Psoas muscle (tissue), 8 donors: ENCODE measurements at places on chromosomes 6 and 20.

DNA sequence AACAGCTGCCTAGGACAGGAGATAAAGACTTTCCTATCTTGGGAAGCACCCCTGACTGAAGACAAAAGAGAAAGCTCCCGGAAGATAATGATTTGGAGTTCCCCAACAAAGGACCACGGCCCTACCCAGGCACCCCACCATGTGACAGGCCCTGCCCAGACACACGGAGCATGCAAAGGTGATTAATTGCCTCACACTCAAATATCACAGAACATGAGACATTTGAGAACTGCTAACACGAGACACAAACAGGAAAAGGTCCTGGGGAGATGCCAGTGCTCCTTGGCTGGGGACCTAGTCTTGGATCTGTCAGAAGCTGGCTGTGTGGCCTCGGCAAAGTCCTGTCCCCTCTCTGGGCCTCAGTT, 82.5 kb upstream of the PTPN1 start:
- DNase-seq: peak; percentile 76

DNA sequence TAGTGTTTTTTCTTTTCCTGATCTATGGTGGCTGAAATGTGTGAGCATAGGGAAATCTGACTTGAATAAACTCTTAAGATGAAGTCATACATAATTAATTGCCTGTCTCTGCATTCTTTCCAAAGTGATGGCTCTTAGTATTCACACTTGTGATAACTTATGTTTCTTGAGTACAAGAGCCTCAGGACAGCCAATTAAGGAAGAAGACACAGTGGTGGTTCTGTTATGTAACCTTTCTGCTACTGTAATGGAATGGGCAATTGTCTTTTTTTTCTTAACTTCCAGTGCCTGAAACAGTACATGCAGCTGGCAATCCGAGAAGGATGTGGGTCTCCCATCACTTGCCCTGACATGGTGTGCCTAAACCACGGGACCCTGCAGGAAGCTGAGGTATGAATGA, 40.1 kb downstream of the RNF144B start:
- no peak for DNase-seq

- DNase-seq: no peak
These were observed 197.6 kb downstream of the GMDS start for GRCh38 chr6:2047855-2048254.

GRCh38 chr6:149657441-149657840, 8.9 kb upstream of the KATNA1 start:
- DNase-seq: no peak

GRCh38 chr6:43949551-43949991, 177.7 kb downstream of the MRPL14 start:
- DNase-seq: no peak

- no peak for DNase-seq
These were observed 1.1 kb upstream of the TREML1 start for GRCh38 chr6:41155132-41155805.

- DNase-seq: no peak
These were observed 4.5 kb downstream of the TMEM63B start for GRCh38 chr6:44131892-44132291.

GRCh38 chr6:113819169-113819830, 37.8 kb upstream of the MARCKS start:
- no peak for DNase-seq

GRCh38 chr6:108168501-108169463, 3.0 kb downstream of the NR2E1 start:
- peak; percentile 42 for DNase-seq

GRCh38 chr6:105028898-105029297, 72.0 kb downstream of the LIN28B start:
- DNase-seq: no peak

DNA sequence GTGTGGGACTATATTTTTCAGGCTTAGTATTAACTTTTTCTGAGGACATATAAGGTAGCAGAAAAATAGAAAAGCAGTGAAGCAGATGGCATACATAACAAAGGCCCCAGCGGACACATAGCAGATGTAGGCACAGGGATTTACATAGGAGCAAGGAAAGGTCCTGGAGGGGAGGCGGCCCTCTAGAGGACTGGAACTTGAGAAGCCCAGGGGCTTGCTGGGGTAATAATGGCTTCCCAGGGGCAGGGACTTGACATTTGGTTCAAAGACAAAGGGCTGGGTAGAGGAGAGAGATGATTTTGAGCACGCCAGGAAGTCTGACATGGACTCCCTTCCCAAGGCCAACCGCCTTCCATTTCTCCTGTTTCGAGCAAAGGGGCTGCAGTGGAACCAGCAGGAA, 31.7 kb upstream of the OSTM1 start:
- no peak for DNase-seq

DNA sequence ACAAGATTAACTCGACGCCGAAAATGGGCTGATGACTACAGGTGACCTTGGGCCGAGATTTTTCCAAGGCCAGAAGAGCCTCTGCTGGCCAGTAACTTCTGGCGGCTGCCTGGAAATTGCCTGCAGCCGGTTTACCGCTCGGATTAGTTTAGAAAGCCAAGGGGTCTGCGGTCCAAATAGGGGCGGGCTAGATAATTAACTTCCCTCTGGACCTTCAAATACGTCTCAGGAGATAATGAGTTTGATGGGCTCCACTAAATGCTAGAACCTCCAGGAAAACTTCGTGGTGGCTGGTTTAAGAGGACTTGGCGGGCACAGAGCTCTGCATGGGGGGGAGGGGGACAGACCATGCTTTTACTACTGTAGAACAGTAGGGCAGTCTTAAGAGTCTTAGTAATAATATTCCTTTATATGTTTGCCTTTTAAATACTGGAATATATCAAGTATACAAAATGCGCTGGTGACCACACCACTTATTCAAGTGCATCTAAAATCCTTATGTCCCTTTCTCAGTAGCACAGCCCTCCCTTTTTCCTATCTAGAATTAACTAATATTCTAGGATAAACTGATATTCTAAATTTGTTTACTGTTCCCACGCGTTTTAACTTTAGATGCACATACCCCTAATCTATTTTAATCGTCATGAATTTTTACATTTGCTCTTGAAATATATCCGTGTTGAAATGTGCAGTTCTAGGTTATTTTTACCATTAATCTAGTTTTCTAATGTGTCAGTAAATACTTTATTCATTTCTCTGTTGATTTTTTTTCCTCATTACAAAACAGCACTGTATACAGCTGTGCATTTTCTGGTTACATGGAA, 107.5 kb upstream of the PRSS16 start:
- DNase-seq: no peak

DNA sequence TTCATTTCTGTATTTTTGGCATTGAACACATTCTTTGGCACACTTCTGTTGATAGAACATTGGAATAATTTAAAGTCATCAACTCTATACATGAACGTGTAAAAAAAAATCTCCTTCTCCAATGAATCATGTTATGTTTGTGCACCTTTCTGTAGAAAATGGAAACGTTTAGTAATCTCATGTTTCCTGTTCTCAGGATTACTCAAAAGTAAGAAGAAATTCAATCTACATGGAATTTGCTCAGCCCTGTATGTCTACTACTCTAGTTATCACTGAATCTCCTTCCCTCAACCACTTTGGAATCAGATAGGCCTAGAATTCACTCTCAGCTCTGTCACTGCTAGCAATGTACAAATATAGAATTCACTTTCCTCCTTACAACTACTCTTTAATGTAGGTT, 103.6 kb downstream of the COL21A1 start:
- no peak for DNase-seq

GRCh38 chr6:122931916-122932315, 64.1 kb upstream of the CLVS2 start:
- no peak for DNase-seq

GRCh38 chr6:116254297-116255056, 602 bp upstream of the TSPYL4 start:
- no peak for DNase-seq

DNA sequence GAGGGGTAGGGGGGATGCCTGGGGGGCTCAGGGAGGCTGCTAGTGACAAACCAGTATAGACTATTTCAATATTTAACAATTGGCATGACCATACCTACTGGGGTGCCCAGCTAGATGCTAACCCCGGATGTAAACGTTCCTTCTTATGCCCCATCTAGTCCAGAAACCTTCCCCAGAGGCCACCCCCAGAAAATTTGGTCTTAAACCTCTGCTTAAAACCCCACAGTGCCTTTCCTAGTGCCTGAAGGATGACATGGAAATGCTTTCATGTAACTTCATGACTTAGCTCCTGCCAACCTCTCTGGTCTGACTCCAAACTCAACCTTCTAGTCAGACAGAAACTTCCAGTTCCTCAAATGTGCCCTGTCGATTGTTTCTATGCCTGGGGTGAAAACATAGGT, 52.0 kb downstream of the JPH2 start:
- no peak for DNase-seq

DNA sequence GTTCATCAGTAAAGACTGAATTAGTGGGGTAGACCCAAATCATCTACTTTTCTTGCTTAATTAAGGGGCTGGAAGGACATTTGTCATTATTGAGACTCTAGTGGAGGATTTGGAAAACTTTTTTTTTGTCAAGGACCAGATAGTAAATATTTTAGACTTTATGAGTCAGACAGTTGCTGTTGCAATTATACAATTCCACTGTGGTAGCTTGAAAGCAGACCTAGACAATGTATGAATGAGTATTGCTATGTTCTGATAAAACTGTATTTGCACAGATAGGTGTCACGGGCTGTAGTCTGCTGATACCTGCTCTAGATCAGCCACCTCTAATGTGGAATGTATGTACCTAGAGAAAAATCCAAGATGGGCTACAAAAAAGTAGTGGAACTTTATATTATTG, 175.0 kb downstream of the CARMIL1 start:
- DNase-seq: no peak

DNA sequence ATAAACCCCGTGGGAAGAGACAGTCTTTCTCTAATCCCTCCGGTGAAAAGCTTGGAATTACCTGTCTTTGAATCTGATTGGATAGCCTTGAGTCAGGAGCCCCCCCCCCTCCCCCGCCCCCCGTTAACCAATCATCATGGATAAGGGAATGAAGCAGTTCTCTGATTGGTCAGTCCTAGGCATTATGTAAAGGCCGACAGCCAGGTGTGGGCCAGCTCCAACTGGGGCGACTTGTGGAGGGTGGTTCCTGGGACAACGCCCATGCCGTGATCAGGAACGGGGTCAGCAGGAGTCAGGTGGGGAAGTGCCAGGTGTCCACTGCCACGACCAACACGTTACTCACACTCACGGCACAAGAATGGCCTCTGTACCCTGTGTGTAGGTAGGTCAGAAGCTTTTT, 406.8 kb upstream of the SULF2 start:
- no peak for DNase-seq

DNA sequence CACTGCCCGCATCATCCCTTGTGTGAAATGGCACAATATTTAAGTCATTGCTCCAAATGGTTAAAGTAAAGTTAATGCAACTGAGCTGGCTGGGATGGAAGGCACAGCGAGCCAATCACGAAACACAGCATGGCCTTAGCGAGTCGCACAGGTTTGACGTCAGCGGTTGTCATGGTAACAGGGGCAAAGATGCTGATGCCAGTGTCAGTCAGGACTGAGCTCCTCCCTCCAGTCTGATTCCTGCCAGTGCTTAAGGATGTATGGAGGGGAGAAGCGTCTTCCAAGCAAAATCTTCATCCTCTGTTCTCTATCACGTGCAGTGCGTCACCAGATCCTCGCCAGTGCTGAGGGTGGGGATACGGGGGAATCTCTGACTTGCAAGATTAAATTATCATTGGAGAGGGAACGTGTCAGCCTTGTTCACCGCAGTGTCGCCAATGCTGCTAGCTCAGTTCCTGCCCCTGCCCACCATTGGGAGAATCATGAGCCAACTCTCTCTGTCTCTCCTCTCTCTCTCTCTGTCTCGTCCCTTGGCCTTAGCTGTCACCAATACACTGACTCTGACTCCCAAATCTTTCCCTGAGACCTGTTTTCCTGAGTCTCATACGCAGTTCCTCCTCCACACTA, 24.5 kb downstream of the TSPYL4 start:
- DNase-seq: peak; percentile 80

DNA sequence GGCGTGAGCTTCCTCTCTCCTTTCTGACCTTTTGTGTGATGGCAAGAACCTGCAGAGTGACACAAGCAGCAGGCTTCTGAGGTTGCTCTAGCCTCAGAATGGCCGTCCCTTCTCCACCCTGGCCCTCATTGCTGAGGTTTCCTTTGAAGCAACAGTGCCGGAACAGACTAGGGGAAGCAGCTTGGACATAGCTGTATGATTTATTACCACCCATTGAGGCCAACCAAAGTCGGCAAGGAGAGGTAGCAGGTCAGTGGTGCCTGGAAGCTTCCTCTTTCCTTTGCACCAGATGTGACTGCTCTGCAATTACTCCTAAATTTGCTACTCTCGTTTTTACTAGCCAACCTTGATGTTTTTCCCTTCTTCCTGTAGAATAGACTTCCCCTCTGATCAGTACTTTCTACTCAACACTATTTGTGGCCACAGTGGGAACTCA, 31.4 kb downstream of the PTPN1 start:
- DNase-seq: no peak

GRCh38 chr20:32858701-32859372, at the start of gene EFCAB8:
Gene EFCAB8, plus strand, starts transcription at chr20:32858923. Its CDS starts 4,870 bp downstream, at chr20:32863793.
- DNase-seq: no peak

DNA sequence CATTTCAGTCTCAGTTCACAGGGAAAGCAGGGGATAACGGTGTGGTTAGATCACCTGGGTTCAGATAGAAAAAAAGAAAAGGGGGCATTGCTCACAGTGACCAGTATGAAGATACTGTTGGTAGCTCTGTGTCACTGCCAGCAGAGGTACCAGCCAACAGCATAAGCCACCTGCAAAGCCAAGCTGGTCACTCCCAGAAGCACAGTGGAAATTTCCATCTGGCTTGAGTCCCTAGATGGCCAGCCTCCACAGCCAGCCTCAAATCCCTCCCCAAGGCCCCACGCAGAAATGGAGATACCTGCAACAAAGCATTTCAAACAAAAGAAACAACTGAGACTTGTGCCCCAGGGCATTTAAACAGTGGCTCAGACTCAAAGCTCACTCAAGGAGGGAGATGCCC, 11.6 kb downstream of the DEFB127 start:
- DNase-seq: no peak

DNA sequence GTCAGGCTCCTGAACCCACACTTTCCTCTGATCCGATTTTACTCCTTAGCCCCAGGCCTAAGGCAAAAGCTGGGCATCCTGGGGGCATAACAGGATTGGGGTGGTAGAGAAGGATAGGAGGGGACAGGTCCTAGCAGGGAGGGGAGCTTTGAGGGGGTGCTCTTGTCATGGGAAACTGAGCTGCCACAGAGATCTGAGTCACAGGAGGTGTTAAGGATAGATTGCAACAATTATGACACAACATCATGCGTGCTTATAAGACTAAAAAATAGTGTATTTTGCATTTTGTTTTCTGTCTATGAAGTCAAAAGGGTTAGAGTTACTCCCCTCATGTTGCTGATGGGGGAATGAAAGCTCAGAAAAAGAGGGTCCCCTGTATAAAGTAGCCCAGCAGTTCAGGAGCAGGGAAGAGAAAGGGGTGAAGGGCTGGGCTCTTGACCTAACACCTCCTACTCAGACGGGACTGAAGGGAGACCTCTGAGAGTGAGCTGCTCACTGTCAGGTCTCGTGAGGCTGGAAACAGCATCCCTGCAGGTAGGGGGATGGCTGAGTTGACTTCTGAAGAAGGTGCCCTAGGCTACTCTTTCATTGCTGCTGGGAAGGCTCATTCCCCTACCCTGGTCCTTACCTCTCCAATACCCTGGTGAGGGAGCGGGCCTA, 2.0 kb downstream of the GLP1R start:
- no peak for DNase-seq

- DNase-seq: no peak
These were observed 2.9 kb upstream of the BMP7 start for GRCh38 chr20:57269148-57269984.

- DNase-seq: no peak
These were observed 5.8 kb downstream of the IFNGR1 start for GRCh38 chr6:137213331-137213740.
